ENCODE measurements at places on chromosomes 3 and 15.

DNA sequence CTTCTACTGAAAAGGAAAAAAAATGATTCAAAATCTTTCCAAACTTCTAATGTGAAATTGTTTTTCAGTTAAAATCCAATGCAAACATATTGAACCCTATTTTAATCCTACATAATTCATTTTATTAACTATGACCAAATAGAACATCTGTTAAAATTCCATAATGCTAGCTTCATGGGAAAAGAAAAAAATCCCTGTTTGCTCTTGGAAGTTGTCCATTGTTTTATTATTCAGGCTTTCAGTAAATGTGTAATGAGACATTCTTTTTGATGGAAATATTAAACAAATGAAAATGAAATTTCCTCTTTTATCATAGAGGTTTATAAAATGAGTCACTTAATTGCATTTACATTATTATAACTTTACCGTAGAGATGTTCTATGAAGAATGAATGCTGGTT, 49.5 kb downstream of the SLC25A26 start:
- no peak for DNase-seq

DNA sequence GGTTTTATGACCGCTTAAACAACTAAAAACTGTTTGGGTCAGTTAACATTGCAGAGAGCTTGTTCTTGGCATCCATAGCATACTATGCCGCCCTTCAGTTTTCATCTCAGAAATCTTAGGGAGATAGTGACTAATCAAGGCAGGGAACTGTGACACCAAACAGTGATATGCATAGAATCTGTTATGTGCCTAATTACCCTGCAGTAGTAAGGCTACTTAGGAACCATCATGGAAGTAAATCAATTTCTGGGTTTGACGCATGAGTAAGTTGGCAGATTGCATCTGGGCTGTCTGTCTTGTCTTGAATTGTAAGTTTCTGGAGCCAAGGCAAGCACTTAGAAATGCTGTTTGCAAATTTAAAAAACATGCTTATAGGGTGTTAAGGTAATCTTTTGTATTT, 22.5 kb downstream of the KCTD6 start:
- DNase-seq, result no peak

- no peak for DNase-seq
These were observed 21.4 kb upstream of the UBE2Q2 start for GRCh38 chr15:75821786-75822345.

GRCh38 chr3:2770451-2770850, 339.7 kb downstream of the IL5RA start:
- no peak for DNase-seq

DNA sequence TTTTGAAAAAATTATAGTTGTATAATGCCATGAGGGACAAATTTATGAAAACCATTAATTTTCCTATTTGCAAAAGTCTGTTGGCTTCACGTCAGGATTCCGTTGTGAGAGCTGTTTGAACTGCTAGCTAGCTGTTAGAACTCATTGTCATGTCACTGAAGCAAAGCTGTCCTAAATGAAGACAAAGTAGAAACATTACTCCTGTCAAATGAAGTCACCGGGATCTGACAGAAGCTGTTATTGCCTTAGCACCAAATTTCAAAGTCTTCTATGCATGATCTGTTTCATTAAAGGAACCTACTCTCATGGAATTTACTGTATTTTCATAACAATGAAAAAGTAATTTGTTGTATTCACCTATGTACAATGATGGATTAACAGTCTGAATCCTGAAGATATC, 479.8 kb downstream of the PLOD2 start:
- no peak for DNase-seq

GRCh38 chr15:31241888-31242522, 84.6 kb upstream of the KLF13 start:
- no peak for DNase-seq

DNA sequence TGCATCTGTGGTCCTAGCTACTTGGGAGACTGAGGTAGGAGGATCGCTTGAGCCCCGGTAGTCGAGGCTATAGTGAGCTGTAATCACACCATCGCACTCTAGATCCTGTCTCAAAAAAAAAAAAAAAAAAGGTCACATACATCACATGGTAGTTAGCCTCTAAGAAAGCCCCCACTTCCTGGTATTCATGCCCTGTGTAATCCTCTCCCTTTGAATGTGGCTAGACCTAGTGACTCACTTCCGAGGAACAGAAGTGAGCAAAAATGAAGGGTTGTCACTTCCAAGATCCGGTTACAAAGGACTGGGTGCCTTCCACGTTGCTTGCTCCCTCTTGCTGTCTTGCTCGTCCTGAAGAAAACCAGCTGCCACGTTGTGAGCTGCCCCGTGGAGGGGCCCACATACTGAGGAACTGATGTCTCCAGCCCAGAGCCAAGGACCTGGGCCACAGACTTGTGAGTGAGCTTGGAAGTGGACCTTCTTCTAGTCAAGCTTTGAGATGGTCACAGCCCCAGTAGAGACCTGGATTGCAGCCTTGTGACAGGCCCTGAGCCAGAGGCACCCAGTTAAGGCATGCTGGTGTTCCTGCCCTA, 12.6 kb upstream of the LCTL start:
- no peak for DNase-seq

- DNase-seq, result no peak
These were observed 726.5 kb upstream of the NECTIN3 start for GRCh38 chr3:110344897-110345767.

- no peak for DNase-seq
These were observed 15.3 kb downstream of the FLNB start for GRCh38 chr3:58023531-58023930.

GRCh38 chr15:44535523-44536301, 1.2 kb upstream of the EIF3J start:
- DNase-seq, result peak; percentile 11

All from stimulated activated CD8-positive, alpha-beta memory T cell treated with anti-CD3 and anti-CD28 coated beads, Interleukin-7, amount 100 ng/mL, for 4 hours (primary cell).